Activated T-helper 17 cell treated with anti-CD3 and anti-CD28 coated beads, Interleukin-2, amount 50 U/mL, for 72 hours (primary cell): ENCODE measurements at places on chromosomes 3 and 15. TPM values are rescaled to one million over a fixed set of nuclear protein-coding genes. Genes with fewer than 3 reads are reported as not detected.
A peak's percentile ranks its signal among the peaks of the same experiment; 100 is the strongest.

Gene CISH
- 327 TPM for total RNA-seq

DNA sequence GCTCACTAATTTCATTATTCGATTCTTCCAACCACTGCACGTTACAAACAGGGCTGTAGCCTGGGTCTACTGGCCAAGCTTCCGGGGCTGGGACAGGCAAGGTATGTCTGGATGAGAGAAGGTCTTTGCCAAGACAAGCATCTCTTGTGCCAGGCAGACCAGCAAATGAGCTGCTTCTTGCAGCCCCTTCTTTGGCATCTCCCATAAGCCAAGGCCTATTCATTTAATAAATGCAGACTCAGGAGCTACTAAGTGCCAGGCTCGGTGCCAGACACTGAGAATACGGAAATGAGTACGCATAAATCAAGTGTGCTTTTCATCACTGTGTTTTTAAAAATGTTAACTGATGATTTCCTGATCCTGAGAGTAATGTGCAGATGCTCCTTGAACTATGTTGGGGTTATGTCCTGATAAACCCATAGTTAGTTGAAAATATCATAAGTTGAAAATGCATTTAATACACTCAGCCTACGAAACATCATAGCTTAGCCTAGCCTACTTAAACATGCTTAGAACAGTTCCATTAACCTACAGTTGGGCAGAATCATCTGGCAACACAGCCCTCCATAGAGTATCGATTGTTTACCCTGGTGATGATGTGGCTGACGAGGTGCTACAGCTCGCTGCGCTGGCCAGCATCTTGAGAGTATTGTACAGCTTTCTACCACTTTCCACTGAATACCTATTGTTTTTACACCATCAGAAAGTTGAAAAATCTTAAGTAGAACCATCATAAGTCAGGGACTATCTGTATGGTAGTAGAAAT lies 135.0 kb upstream of the CTDSPL start:
- peaks cover 16% of the 10 kb centered on the region for H3K27me3 ChIP-seq
- no peak for ATAC-seq
- no peaks in the 10 kb centered on the region for H3K36me3 ChIP-seq
- no peaks in the 10 kb centered on the region for H3K4me1 ChIP-seq
- H3K27ac ChIP-seq = no peak overlapping the region

Gene TRPM1
- total RNA-seq = not detected

GRCh38 chr3:105853801-105854432 lies 14.9 kb downstream of the CBLB start:
- H3K4me3 ChIP-seq = no peak overlapping the region
- no peaks in the 10 kb centered on the region for H3K27me3 ChIP-seq
- peaks cover 28% of the 10 kb centered on the region for H3K4me1 ChIP-seq
- H3K27ac ChIP-seq = no peak overlapping the region

Gene RFTN1
- 139 TPM for total RNA-seq

DNA sequence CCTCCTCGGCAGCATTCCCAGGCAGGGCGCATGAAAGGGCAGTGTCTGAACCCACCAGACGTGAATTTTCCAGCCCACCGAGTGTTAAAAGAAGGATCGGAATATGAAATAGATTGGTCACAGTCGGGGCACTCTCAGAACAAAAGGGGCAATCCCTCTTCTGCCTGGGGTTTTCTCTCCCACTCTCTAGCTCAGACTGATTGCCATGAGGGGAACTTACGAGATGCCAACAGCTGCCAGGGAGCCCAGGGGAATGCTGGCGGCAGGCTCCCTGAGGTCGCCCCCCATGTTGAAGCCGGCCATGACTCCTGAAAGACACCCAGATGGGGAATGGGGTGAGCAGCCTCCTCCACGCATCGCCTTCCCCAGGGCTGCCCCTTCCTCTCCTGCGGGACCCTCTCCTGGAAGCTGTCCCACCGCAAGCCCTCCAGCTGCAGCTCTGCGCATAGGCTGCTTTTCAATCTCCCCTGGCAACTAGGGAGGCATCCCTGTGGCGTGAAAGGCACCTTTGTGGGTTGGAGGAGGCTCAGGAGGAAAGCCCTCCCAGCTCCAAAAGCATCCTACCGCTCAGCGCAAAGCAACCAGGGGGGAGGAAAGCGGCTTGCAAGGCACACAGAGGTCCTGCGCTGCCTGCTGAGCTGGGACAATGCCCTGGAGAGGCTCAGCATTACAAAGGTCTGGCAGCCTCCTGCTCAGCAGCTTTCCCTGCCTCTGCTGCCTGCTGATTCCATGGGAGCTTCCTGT lies 64.8 kb upstream of the HEG1 start:
- peaks cover 4% of the 10 kb centered on the region for H3K27me3 ChIP-seq
- H3K4me1 ChIP-seq = peaks cover 6% of the 10 kb centered on the region
- no peak overlapping the region for H3K27ac ChIP-seq
- no peaks in the 10 kb centered on the region for H3K36me3 ChIP-seq
- no peak for ATAC-seq

- ATAC-seq = no peak
- no peak overlapping the region for H3K4me3 ChIP-seq
- H3K4me1 ChIP-seq = peaks cover 10% of the 10 kb centered on the region
- peaks cover 12% of the 10 kb centered on the region for H3K36me3 ChIP-seq
- no peak overlapping the region for H3K27ac ChIP-seq
- H3K27me3 ChIP-seq = no peaks in the 10 kb centered on the region
Observed at GRCh38 chr3:177364236-177364635, 167.0 kb upstream of the TBL1XR1 start.

DNA sequence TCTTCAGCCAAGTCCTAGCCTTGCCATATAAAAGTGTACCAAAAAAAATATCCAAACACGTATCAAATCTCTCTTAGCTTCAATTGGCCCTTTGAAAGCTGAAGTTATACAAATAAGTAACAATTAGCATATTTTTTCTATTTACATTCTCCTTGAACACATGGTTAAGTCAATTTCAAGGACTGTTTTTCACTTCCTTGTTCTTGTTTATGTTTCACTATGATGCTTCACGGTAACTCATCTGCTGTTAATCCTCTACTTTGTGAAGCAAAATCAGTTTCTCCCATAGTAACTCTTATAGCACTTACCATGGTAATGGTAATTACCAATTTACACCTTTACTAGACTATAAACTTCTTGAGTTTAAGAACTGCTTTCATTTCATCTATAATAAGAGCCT lies 10.6 kb upstream of the SPRED1 start:
- H3K27ac ChIP-seq = no peak overlapping the region
- H3K4me3 ChIP-seq = no peak overlapping the region
- H3K36me3 ChIP-seq = no peaks in the 10 kb centered on the region
- ATAC-seq = no peak
- no peaks in the 10 kb centered on the region for H3K4me1 ChIP-seq

DNA sequence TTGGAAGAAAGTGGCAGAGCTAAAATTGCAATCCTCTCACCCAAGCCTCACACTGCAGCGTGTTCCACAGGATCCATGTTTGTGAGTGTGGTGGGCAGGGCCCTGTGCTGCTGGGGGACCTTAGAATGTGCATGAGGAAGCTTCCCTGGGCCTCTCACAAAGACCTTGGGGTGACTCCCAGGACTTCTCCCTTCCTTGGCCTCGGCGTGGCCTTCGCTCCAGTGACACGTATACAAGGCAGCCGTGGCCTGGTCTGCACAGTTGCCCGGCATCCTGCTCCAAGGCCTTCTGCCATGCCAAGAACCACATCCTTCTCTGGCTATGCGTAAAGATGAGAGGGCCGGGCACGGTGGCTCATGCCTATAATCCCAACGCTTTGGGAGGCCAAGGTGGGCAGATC lies 196.4 kb downstream of the UACA start:
- no peak for ATAC-seq
- no peaks in the 10 kb centered on the region for H3K36me3 ChIP-seq
- H3K27me3 ChIP-seq = no peaks in the 10 kb centered on the region
- H3K4me1 ChIP-seq = peaks cover 6% of the 10 kb centered on the region
- no peak overlapping the region for H3K27ac ChIP-seq

DNA sequence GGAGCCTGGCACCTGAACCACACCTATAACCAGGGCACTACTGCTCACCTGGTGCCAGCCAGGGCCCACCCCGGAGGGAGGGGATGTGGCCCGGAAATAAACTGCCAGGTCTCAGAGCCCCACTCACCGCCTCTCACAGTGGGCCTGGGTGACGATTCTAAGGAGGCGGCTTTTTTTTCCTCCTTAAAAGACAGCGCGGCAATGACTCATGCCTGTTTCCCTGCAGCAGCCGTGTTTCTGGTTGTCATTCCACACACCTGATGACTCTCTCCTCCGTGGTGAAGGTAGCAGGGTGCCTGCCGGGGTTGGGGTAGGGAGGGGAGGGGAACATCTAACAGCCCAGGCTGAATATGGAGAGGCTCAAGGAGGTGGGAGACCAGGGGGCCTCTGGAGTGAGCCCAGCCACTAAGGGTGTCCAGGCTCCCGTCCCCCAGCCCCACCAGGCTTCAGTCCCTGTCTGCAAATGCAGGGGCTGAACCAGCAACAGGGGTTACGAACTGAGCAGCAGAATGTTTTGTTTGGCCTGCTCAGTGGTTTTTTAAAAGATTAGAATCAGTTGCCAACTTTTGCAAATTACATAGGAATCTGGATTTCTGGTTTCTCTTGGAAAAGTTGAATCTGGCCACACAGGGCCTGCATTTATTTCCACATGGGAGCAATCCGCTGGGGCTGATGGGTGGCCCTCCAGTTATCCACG lies 127.3 kb upstream of the LINGO1 start:
- peaks cover 21% of the 10 kb centered on the region for H3K27me3 ChIP-seq
- H3K4me3 ChIP-seq = no peak overlapping the region
- H3K4me1 ChIP-seq = no peaks in the 10 kb centered on the region
- no peaks in the 10 kb centered on the region for H3K36me3 ChIP-seq
- ATAC-seq = no peak

GRCh38 chr3:60856257-60857046 lies 394.8 kb downstream of the FHIT start:
- H3K4me1 ChIP-seq = no peaks in the 10 kb centered on the region
- no peak overlapping the region for H3K4me3 ChIP-seq

Gene ITIH3
- not detected for total RNA-seq

Gene PAK2
- 94.8 TPM for total RNA-seq

GRCh38 chr3:148723631-148724030 lies 25.9 kb downstream of the AGTR1 start:
- H3K36me3 ChIP-seq = no peaks in the 10 kb centered on the region
- H3K4me3 ChIP-seq = no peak overlapping the region
- no peaks in the 10 kb centered on the region for H3K4me1 ChIP-seq
- H3K27me3 ChIP-seq = no peaks in the 10 kb centered on the region
- no peak overlapping the region for H3K27ac ChIP-seq

- no peaks in the 10 kb centered on the region for H3K27me3 ChIP-seq
- peaks cover 39% of the 10 kb centered on the region for H3K36me3 ChIP-seq
- H3K4me1 ChIP-seq = peaks cover 28% of the 10 kb centered on the region
Observed at GRCh38 chr3:63864008-63864964, 619 bp downstream of the ATXN7 start.

Gene CCDC13
- total RNA-seq = 0.24 TPM

Gene DMXL2
- total RNA-seq = 4.0 TPM

- no peaks in the 10 kb centered on the region for H3K36me3 ChIP-seq
- no peak for ATAC-seq
- no peak overlapping the region for H3K4me3 ChIP-seq
- H3K27me3 ChIP-seq = no peaks in the 10 kb centered on the region
- no peaks in the 10 kb centered on the region for H3K4me1 ChIP-seq
Observed at GRCh38 chr3:131218196-131218595, 163.4 kb upstream of the NUDT16 start.

- no peak for ATAC-seq
- peaks cover 49% of the 10 kb centered on the region for H3K36me3 ChIP-seq
- H3K27ac ChIP-seq = peak overlapping the region; percentile 95
- peaks cover 21% of the 10 kb centered on the region for H3K4me1 ChIP-seq
- H3K4me3 ChIP-seq = peak overlapping the region; percentile 92
Observed at GRCh38 chr3:88150806-88151205, 1.0 kb downstream of the C3orf38 start.

GRCh38 chr3:123773681-123774431 lies 110.3 kb downstream of the MYLK start:
- H3K4me3 ChIP-seq = no peak overlapping the region
- peaks cover 4% of the 10 kb centered on the region for H3K27me3 ChIP-seq
- ATAC-seq = no peak
- H3K4me1 ChIP-seq = no peaks in the 10 kb centered on the region

Gene CPLX3
- total RNA-seq = 0.19 TPM
